ENCODE measurements at places on chromosomes 5 and 9.

GRCh38 chr5:52582313-52582712 is 205.4 kb upstream of the ITGA1 start:
- DNase-seq, result no peak

GRCh38 chr9:97389249-97389648 is 22.6 kb upstream of the TDRD7 start:
- DNase-seq, result no peak

DNA sequence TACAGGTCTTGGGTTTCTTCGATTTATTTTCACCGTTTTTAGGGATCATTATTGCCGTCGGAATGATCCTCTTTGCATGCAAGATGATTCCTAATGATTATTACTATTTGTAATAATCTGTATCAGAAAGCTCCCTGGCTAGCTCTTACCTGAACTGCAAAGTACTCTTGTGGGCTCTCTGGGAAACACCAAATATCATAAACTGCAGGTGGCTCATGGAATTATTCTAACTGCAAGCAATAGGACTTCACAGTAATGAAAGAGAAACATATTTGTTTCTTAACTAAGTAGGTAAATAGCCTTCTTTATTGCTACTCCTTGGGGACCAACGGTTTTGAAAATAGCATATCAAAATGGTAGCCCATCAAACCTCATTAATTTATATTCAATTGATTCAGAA is 219.4 kb downstream of the NFIB start:
- DNase-seq, result no peak

DNA sequence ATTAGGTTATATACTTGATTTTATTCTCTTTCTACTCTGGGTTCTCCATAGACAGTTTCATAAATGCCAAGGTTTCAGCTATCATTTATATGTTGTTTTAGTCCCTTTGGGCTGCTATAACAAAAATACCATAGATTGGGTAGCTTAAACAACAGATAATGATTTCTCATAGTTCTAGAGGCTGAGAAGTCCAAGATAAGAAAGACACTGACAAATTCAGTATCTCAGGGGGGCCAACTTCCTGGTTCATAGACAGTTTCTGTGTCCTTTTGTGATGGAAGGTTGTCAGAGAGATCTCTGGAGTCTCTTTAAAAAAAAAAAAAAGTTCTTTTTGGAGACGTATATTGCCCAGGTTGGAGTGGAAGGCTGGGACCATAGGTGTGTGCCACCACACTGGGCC is 113.3 kb downstream of the SCAMP1 start:
- DNase-seq, result no peak

- no peak for DNase-seq
Measured at GRCh38 chr9:27491154-27491553, 32.9 kb upstream of the IFNK start.

GRCh38 chr5:5046680-5047502 is 93.2 kb upstream of the ADAMTS16 start:
- DNase-seq, result no peak

DNA sequence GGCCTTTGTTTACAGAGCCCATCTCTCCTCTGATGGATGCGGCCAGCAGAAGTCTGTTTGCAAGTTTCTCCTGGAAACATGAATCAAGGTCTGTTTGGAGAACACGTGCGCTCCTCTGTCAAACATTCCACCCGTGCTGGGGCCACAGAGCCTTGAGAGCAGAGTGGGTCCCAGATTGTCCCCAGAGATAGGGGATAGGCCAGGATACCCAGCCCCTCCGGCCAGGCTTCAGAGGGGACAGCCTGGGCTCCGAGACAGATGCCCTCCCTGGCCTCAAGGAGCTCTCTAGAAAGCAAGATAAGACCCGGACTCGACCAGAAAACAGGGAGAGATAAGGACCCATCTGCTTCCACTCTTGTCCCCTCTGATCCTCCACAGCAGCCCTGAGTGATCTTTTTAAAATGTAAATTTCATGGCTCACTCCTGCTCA is 40.4 kb upstream of the HAND1 start:
- no peak for DNase-seq

GRCh38 chr9:89592963-89593726 is 11.7 kb upstream of the GADD45G start:
- no peak for DNase-seq

DNA sequence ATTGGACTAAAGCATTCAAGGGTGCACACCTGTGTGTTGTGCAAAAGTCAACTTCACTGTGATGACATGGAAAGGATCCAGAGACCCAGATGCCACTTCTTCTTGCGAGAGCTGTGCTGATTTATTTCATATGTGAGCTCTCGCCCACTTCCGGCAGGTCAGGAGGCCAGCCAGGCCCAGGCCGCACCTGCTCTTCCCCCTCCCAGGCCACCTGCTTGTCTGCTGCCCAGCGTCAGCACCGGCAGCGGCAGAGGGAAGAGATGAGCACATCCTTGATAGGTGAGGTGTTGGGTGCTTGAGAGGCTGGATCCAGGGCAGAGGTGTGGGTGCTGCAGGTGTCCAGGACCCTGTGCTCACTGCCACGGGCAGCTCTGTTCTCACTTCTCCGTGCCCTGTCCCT is 242.9 kb downstream of the FANCC start:
- no peak for DNase-seq

DNA sequence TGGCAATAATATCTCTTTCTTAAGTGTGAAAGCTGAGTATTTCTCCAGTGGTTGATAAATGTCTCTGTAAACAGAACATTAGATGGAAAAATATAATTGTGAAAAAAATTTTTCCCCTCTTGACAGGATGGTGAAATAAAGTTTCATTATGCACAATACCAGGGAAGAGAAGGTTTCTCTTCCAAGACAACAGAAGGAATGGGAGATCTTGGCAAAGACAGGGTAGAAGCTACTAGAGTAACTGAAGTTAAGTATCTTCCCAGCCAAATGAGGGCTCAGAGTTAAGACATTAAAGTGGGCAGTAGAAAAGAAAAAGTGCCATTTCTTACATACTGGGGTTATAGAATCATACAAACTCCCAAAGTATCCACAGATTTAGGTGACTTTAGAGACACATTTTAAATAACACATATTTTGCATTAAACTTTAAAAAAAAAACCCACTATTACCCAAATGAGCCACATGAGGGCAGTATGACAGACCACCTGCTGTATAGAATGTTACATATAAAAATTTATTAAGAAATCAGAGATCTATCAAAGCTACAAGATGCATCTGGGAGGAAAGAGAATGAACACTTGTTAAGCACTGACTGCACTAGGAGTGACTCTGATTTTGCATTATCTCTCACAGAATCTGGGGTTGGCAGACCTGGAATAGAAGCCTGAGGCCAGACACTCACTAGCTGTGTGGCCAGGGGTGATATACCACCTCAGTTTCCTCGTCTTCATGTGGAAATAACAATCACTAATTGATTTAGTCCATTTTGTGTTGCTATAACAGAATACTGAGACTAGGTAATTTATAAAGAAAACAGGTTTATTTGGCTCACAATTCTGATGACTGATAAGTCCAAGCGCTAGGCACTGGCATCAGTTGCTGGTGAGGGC is 98.5 kb downstream of the ARSB start:
- DNase-seq, result no peak

GRCh38 chr9:38620483-38621433 is at the start of gene ANKRD18A:
ANKRD18A (minus strand) TSS chr9:38620596; CDS start chr9:38620285, 311 bp downstream.
- peak; percentile 70 for DNase-seq

DNA sequence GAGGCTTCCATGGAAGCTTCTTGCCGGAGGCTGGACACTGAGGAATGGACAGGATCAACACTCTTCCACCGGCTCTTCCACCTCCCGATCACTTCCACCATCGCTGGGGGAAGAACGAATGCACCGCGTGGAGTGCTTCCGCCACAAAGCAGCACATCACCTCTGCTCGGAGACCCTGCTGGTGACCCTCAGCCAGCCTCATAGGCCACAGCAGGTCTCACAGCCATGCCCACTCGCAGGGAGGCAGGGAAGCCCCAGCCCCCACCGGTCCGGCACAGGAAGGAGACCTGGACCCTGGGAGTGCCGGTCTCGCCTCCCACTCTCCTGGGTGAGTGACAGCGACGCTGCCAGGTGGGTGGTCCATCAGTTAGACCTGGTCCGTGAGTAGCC is 4.7 kb downstream of the MRPL36 start:
- DNase-seq, result no peak

GRCh38 chr5:32421075-32421474 is 23.5 kb downstream of the ZFR start:
- no peak for DNase-seq

DNA sequence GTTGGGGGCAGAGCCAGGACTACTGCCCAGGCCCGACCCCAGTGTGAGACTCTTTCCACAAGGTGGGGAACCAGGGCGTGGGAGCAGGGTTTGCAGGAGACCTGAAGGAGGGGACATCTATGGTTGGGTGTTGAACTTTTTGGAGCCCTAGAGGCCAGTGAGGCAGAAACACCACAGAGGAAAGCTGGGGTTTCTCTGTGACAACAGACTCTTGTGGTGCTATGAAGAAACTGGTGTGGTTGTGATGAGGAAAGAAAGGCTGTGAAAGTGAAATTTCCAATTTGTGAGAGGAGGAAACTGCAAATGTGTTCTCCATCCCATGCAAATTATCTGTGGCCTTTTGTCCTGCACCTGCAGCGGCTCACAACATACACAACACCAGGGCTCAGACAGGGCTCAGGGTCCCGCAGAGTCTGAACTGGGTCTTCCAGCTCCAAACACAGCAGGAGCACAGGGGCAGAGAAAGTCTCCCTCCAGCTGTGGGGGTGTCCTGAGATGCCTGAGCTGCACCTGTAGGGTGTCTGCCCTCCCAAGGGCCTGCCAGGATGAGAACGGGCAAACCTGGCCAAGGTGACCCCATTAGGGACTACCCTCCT is 51.4 kb upstream of the GRHPR start:
- DNase-seq, result no peak

DNA sequence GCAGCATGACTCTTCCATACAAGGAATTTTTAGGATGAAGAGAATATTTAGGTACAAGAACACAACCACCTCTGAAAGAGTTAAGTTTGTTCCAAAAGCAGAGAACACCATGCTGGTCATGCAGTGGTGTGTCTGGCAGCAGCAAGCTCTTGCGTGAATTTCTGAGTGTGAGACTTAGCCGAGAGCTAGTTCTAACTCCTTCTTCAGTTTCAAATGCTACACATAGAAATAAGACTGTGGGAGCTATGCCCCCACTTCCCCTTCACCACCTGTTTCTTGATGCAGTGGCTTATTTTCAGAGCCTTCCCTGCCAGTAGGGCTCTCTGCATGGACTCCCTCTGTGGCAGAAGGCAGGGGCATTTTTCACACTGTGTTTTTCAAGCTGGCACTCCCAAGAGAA is 122.9 kb upstream of the ZNF366 start:
- DNase-seq, result no peak

DNA sequence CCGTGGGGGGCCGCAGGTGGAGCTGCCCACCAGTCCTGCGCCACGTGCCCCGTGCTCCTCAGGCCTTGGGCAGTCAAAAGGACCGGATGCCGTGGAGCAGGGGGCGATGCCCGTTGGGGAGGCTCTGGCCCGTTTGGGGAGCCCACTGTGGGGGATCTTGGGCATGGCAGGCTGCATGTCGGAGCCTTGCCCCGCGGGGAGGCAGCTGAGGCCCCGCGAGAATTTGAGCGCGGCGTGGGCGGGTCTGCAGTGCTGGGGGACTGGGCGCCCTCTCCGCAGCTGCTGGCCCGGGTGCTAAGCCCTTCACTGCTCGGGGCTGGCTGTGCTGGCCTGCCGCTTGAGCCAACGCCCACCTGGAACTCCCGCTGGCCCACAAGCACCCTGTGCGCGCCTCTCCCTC is 445.6 kb upstream of the EDIL3 start:
- DNase-seq, result no peak

- DNase-seq, result no peak
Measured at GRCh38 chr9:111945216-111945615, 48.6 kb downstream of the UGCG start.

- no peak for DNase-seq
Measured at GRCh38 chr5:55441107-55441771, 93.5 kb downstream of the PLPP1 start.

DNA sequence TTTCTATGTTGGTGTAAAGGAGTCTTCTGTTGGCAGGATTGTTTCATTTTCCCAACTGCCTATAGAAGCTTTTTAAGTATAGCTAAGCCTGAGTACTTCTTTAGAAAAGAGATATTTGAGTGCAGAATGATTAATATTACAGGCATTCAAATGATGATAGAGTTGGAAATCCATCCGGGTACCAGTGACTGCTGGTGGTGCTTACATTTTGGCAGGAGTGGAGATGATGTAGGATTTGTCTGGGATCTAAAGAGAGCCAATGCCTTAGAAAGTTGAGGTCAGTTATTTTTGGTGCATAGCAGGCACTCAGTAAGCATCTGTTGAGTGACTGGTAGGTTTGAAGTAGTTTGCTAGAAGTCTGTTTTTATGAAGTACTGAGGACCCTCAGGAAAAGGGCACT is 433.5 kb downstream of the DMAC1 start:
- DNase-seq, result no peak

- peak; percentile 53 for DNase-seq
Measured at GRCh38 chr9:7613931-7614330, 185.6 kb downstream of the DMAC1 start.

- no peak for DNase-seq
Measured at GRCh38 chr9:111598733-111599091, 735 bp downstream of the PTGR1 start.

- DNase-seq, result no peak
Measured at GRCh38 chr5:34618371-34619065, 37.6 kb upstream of the RAI14 start.

- no peak for DNase-seq
Measured at GRCh38 chr9:2013743-2014475, 1.2 kb upstream of the SMARCA2 start.

DNA sequence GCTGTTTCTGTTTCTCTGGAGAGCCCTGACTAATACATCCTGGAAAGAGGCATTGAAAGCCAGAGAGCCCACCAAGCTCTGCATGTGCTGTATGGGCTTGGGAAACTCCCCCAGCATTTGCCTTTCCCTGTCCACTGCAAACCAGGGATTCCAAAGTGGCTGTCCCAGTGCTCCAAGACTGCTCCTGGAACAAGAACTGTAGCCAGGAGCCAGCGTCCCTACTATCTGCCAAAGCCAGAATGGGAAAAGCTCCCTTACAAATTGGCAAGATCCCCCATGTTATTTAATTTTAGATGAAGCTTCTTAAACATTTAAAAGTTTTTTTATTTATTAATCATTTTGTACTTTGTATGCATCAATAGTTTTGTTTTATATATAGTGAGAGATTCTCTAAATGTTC is 263.2 kb downstream of the GABRB2 start:
- no peak for DNase-seq

DNA sequence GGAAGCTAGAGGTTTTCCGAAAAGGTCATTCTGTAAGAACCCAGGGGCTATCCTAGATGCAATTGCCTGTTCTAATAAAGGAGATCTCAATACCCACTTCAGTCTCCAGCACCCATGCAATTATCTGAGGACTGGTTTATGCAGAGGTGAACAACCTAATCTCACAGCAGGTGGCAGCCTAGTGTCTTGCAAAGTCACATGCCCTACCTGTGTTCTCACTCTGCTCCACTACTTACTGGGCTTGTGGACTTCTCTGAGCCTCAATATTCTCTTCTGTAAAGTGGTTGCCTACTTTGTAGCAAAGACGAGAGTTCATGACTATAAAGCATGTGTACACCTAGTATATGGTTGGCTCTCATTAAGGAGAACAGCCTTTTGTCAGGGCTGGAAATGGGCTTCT is 21.0 kb upstream of the ALDH1B1 start:
- DNase-seq, result peak; percentile 19
